ENCODE measurements at places on chromosomes 2 and 18.

DNA sequence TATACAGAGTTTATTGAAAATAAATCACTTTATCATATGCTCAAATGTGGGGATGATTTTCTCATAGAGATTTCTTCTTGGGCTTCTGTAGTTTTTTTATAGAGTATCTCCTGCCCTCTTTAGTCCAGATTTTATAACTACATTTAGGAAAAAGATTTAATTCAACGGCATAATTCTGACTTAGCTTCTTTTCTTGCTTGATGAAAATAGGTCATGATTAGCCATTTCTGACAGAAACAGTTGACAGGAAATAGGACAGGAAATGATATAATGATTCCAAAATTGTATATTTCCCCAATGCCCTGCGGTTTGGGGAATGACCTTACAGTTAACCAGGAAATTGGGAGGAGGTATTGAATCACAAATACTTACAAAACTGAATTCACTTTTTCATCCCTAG, 1531.9 kb upstream of the ACVR2A start:
- no peak for DNase-seq

DNA sequence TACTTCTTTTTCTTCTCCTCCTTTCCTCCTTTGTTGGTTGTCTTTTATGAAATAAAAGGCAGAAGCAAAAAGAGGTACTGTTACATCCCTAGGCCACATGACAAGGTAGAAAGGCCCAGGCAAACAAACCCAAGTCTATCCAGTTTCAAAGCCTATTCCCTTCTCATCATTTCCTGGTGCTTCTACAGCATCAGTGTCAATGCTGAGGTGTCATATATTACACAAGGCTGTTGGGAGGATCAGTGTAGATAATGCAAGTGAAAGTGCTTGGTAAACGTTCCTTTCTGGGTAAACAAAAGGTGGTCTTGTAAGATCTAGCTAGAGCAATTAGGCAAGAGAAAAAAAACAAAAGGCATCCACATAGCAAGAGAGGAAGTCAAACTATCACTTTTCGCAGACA, 64.9 kb downstream of the EVA1A start:
- no peak for DNase-seq

DNA sequence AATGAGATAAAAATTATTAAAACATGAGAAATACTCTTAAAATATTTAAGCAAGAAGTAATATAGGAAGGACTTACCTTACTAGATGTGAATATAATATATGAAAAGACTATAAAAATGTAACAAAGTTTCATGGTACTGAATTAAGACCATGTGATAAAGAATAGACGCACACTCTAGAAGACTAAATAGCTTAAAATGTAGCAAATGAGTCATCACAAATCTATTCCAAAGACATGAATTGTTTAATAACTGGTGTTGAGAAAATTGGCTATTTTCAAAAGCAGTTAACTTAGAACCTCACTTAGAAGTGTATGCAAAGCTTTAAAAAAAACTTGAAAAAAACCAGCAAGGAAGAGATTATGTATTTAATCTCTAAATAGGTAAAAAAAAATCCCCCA, 64.1 kb downstream of the POLE4 start:
- no peak for DNase-seq

GRCh38 chr2:2586068-2586776, 255.1 kb upstream of the MYT1L start:
- DNase-seq = no peak

- DNase-seq = no peak
Observed at GRCh38 chr18:49059028-49059834, 108.5 kb upstream of the SMAD7 start.

GRCh38 chr18:27164905-27165304, 20.2 kb downstream of the CHST9 start:
- no peak for DNase-seq

- no peak for DNase-seq
Observed at GRCh38 chr18:47150824-47151366, 595 bp upstream of the HDHD2 start.

- no peak for DNase-seq
Observed at GRCh38 chr18:24271381-24272228, 126.0 kb downstream of the OSBPL1A start.

GRCh38 chr2:15160201-15160991, 400.7 kb downstream of the NBAS start:
- no peak for DNase-seq

DNA sequence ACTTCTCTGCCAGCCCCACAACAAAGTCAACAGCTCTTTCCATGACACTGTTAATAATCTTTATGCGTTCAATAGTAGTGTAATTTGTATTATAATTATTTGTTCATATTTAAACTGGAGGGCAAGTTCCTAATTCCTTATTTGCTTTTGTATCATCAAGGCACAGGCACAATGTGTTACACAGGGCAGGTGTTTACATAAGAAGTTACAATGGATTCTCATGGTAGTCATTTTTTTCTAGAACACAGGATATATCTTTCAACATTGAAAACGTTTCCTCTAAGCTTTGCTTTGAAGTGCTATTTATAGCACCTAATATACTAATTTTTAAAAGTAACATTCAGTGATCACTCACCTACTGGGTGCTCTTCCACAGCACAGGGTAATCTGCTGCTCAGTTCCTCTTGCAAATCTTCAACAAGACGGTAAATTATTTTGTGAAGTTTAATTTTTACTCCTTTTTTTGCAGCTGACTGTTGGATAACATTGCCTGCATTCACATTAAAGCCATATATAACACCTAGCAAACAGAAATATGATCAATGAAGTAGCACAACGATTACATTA, 7.3 kb downstream of the RPS27A start:
- no peak for DNase-seq

DNA sequence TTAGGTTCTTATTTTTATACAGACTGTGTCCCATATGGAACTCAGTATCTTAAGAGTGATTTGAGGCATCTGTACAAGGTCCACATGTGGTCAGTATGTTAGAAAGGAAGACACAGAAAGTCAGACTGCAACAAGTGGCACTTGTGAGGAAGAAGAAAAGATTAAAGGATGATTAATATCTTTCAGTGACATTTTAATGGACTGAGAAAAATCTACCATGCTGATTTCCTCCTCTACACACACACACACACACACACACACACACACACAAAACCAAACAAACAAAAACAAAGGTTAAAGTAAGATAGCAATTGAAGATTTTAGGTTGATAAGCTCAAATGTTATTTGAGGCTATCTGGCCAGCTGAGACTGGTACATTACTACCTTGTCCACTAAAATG, 94.5 kb upstream of the CHRNA1 start:
- DNase-seq = no peak

- DNase-seq = no peak
Observed at GRCh38 chr2:109135359-109136197, 6.6 kb downstream of the SH3RF3 start.

DNA sequence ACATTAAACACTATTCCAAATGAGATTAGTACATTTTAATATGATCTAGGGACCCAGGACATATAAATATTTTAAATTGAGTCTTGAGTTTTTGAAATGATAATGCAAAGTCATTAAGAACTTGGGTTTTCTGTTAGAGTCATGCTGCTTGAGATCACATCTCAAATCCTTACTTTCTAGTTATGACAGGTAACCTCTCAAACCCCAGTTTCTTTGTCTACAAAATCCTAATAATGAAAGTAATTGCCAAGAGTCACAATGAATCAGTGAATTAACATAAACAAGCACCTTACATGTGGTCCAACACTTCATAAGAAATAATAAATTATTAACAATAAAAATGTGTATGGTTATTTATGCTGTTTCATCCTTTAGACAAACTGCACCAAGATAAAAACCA, 607.6 kb downstream of the LRP1B start:
- DNase-seq = no peak
